ENCODE measurements at places on chromosomes 5 and 9.

- DNase-seq: no peak
Measured at GRCh38 chr5:9192266-9192665, 353.6 kb downstream of the SEMA5A start.

GRCh38 chr5:40552981-40553380 lies 126.7 kb upstream of the PTGER4 start:
- DNase-seq: no peak

- no peak for DNase-seq
Measured at GRCh38 chr9:135958485-135958884, 2.7 kb downstream of the UBAC1 start.

GRCh38 chr9:16676519-16676918 lies 194.0 kb downstream of the BNC2 start:
- DNase-seq: no peak

DNA sequence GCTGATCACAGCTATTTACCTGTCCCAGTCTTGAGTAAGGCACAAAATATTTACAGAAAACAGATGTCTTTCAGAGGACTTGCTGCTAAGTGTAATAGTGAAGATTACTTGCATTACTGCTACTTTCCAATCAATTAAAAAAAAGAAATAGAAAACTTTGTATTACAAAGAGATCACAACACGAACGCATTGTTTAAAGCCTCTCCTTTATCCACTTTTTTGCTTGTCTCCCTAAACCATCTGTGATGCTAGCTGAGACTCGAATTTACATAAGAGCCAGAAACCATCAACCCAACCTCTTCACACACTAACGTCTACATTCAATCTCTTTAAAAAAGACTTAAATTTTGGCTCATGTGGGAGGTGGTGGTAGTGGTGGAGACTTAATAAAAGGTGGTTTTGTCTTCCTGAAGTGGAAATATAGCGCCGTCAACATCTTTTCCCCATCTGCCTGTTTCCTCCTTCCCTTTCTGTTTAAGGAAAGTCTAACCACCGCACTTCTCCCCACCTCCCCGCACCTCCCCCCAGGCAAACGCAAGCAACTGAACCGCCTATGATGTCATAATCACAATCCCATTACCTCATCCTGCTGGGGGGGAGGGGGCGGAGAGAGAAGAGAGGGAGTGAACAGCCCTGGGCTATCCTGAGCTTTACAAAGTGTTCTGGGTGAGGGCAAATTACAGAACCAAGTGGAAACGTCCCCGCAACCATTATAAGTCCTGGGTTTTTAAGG lies 948 bp upstream of the FAM53C start:
- DNase-seq: peak; percentile 83

GRCh38 chr5:44665101-44665701 lies 143.5 kb upstream of the MRPS30 start:
- peak; percentile 26 for DNase-seq

- no peak for DNase-seq
Measured at GRCh38 chr9:3912280-3912679, 386.5 kb upstream of the RFX3 start.

DNA sequence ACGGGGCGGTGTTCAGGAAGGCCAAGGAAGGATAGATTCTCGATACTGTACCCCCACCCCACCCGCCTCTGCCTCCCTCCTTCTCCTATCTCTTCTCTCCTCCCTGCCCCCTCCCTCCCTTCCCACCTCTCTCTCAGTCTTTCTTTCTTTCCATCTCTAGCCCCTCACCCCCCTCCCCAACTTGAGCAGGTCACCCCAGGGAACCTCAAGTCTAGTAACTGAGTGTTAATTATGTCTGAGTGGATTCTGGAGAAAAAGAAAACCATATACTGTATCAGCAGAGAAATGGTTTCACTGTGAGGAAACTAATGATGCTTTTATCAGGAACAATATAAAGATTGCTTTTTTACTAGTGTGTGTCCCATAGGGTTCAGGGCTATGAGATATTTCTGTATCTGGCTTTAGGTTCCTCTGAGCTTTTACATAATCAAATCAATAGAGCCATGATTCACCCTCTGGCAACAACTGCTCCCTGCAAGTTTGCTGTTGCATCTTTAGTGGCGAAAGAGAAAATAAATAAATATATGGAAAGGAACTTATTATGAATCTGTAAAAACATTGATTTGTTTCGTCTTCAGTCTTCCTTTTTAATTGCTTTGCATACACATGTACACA lies 639.7 kb downstream of the CCDC171 start:
- no peak for DNase-seq

GRCh38 chr5:123810746-123811340 lies 298.9 kb downstream of the CSNK1G3 start:
- no peak for DNase-seq

DNA sequence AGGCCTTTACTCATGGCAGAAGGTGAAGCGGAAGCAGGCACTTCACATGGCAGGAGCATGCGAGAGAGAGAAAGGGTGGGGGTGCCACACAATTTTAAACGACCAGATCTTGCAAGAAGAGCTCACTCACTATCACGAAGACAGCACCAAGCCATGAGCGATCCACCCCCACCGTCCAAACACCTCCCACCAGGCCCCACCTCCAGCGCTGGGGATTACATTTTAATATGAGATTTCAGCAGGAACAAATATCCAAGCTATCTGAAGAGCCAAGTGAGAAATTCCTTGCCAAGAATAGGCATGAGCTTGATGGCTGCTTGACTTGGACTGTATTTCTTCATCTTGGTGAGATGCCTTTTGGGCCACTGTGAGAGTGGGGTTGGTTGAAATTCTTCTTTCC lies 88.0 kb downstream of the PDZD2 start:
- no peak for DNase-seq

DNA sequence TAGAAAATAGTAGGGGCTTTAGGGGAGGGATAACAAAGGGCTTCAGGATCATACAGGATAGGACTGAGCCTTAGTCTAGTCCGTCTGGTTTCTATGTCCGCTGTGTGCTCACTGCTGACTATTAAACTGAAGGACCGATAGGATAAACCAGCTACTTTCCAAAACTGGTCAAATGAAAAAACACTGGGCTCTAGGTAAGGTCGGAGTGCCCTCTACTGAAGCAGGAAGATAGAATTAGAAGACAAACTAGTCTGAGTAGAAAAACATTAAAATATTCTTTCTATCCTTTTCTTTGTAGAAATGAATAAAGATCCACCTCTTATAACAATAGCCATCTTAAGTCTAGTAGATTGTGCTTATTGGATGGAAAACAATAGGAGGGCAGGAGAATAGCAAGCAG lies 133.6 kb downstream of the CEMIP2 start:
- DNase-seq: no peak

DNA sequence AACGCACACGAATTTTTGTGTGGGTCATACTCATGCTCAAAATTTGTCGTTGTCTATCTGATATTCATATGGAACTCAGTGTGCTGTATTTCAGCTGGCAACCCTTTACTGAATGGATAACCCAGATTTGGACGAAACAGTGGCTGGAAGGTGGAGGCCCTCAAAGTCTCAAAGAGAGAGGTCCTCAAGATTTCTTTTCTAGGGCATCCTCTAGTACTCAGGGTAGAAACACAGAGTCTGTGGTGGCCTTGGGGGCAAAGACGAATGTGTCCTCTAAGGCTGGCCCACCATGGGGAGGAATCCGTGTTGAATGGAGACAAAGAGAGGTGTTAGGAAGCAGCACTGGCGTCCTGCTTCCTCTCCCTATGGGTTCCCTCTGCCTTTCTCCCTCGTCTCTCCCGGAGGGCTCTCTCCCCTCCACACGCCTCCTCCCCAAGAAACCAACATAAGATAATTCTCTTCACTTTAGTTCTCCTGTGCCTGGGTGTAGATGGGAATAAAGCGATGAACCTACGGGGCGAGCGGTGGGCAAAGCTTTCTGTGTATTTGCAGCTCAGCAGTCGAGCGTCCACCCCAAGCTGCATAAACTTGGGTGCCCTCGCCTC lies 333.7 kb downstream of the CWC27 start:
- DNase-seq: no peak

DNA sequence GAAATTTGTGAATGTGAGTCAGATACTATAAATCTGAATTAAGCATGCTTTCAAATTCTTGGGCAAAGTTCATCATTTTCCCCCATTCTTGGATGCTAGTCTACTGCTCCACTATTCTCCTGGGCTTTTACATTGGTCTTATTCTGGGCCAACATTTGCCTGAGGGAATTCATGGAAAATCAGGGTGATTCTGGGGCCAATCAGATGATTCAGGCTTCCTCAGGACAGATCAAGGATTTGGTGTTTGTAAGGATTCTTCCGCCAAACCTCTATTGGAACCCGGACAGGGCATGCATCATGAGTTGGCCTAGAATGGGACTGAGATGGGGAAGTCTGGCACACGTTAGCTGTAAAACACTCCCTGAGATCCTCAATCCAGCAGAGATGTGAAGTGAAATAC lies 113.8 kb downstream of the MEF2C start:
- no peak for DNase-seq

GRCh38 chr9:121782514-121783110 lies 131.2 kb downstream of the DAB2IP start:
- DNase-seq: no peak

DNA sequence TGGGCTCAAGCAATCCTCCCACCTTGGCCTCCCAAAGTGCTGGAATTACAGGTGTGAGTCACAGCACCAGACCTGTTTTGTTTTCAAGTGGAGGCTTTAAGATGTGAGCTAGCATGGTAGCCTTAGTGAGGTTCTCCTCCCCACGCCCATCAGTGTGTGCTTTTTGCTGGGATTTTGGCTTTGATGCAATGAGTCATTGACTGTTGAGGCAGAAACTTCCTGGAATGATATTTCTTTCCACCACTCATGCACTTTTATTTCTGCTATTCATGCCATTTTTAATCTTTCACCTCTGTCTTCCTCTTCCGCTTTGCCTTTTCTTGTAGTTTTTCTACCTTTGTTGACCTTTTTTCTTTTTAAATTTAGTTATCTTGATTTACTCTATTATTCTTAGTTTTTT lies 4.2 kb upstream of the NFIL3 start:
- peak; percentile 58 for DNase-seq

DNA sequence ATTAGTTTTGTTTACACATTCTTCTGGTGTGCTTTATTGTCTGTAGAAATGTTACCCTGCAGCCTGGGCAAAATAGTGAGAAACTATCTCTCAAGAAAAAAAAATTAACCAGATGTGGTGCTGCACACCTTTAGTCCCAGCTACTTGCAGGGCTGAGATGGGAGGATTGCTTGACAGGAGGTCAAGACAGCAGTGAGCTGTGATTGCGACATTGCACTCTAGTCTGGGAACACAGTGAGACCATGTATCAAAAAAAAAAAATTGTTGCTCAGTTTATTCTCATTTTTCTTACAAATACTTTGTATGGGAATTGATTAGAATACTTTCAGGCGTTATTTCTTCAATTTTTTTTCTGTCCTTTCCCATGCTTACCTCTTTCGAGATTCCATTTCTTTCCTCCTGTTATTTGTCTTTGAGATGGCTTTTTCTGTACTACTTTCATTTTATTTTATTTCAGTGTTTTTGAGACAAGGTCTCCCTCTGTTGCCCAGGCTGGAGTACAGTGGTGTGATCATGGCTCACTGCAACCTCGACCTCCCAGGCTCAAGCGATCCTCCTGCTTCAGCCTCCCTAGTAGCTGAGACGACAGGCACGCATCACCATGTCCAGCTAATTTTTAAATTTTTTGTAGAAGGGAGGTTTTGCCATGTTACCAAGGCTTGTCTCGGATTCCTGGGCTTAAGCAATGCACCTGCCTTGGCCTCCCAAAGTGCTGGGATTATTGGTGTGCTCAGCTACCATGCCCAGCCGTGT lies 24.9 kb downstream of the TENT2 start:
- DNase-seq: no peak

GRCh38 chr5:122413722-122414121 lies 101.7 kb downstream of the SNCAIP start:
- DNase-seq: no peak

DNA sequence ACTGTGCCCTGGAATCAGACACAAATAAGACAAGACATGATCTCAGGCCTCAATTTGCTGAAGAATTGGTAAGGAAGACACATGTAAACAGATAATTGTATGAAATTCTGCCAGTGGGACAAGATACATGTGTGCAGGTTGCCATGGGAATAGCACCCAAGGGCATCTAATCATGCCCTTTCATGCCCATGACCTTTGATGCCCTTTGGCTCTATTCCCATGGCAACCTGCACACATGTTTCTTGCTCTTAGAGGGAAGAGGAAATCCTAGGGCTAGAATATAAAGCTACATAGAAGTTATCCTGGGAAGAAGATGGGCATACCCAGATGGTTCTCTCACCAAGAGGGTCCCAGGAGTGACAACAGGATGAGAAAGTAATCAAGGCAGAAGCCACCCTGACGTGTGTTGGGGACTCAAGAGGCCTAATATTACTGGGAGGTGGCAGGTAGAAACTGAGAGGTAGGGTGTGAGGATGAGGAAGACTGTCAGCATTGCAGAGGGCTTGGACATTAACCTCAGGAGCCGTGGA lies 34.4 kb downstream of the P4HA2 start:
- DNase-seq: no peak

GRCh38 chr5:170108266-170108785 lies 2.6 kb downstream of the FOXI1 start:
- DNase-seq: no peak

DNA sequence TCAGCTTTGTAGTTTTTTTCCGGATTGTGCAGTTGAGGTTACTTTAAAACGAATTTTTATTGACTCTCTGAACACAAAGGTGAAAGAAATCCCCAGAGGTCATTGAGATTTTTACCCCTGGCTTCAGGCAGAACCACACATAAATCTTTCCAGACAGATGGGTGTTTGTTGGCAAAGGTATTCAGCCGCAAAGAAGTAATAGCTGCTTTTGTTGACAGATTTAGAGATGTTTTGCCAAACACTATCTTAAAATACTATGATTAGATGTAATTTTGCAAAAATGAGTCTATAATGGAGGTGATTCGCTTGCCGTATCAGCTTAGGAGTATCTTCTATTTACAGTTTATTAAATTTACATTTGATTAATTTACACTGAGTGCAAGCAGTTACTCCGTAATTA lies 418.3 kb upstream of the CLINT1 start:
- no peak for DNase-seq

DNA sequence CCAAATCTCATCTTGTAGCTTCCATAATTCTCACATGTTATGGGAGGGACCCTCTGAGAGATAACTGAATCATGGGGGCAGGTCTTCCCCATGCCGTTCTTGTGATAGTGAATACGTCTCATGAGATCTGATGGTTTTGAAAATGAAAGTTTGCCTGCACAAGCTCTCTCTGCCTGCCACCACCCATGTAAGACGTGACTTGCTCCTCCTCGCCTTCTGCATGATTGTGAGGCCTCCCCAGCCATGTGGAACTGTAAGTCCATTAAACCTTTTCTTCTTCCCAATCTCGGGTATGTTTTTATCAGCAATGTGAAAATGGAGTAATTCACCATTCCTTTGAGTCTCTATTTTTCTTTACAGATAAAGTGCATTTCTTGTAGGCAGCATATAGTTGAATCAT lies 66.9 kb upstream of the FNIP1 start:
- no peak for DNase-seq

Data from LoVo (cell line).